ENCODE measurements at places on chromosomes 1 and 21.

DNA sequence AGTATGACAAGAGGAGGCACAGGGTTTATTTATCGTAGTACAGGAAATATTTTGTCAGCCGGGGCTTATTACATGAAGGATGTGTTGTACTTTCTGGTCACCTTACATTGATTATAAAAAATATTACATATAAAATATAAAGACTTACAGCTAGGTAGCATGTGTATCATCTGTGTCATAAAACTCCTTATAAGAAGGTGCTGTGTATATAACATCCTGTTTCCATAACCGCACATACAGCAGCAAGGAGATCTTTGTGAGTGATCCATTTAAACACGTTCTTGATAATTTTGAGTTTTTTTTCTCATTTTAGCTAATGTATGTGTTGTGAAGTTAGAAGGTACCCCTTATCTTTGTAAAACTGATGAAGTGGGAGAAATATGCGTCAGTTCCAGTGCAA lies 60.1 kb downstream of the S100B start:
- DNase-seq = no peak

GRCh38 chr1:43039228-43040055 lies 80.8 kb upstream of the SLC2A1 start:
- peak; percentile 51 for DNase-seq

GRCh38 chr1:9249534-9250410 lies 15.2 kb downstream of the H6PD start:
- no peak for DNase-seq

DNA sequence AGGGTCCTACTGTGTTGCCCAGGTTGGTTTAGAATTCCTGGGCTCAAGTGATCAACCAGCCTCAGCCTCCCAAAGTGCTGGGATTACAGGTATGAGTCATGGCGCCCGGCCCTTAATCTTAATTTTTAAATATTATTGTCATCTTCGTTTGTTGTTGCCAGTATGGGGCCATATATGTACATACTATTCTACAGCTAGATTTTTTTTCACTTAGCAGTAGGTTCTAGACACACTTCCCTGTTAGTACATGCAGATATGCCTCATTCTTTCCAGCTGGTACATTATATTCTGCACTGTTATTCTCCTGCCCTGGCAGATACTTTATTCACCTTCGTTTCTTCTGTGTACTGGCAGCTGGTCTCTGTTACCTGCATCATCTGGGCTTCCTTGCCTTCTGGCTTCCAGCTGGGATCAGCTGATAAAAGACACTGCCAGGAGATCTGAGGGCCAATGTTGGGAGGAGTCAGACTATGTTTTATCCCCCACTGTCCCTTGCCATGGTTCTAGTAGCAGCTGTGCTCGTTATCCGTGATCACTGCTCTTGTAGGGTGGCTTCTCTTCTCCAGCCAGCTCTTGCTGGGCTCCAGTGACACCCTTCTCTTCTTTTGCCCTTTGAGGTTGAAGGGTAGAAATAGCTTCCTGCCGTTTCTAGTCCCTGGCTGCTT lies 24.7 kb downstream of the ST3GAL3 start:
- peak; percentile 50 for DNase-seq

DNA sequence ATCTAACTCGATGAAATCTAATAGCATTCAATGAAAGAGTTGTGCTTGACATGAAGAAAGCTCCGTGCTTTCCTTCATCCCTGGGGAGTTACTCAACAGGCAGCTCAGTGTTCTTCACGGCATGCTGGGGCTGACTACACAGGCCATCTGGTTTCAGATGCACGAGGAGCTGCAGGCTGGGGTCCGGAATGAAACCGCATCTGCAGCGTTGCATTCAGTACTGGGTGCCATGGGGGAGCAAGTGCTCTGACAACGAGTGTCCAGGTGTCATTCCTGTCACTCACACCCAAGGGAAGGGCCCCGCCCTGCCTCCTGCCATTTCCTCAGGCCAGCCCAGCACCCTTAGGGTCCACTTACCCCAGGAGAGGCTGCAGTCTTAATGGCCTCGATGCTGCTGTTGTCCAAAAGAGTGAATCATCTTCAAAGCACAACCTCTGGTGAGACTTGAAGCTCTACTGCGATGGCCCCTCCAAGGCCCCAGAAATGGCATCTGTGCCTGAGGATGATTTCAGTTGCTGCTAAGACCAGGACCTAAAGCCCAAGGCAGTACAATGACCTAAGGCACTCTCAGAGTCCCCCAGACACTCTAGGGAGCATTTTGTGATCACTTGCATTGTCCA lies 61.4 kb downstream of the STUM start:
- no peak for DNase-seq

DNA sequence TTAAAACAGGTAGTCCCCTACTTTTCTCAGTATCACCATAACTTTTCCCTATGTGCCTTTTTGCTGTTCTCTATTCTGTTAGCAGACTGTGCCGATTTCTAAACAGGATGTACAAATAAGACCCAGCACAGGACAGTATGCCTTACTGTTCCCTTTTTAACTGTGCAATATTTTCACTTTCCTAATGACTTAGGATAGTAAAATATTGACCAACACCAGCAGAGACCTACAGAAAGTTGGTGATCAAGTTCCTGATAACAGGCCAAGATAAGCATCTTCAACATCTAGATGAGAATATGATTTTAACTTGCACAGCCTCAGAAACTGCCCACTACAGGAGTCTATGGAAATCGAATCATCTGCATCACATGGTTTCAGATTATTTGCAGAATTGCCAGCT lies 42.0 kb downstream of the ADSS2 start:
- no peak for DNase-seq

- no peak for DNase-seq
Measured at GRCh38 chr1:58011978-58012377, 534.5 kb downstream of the OMA1 start.

GRCh38 chr21:44818640-44819011 lies 764 bp upstream of the SUMO3 start:
- no peak for DNase-seq

DNA sequence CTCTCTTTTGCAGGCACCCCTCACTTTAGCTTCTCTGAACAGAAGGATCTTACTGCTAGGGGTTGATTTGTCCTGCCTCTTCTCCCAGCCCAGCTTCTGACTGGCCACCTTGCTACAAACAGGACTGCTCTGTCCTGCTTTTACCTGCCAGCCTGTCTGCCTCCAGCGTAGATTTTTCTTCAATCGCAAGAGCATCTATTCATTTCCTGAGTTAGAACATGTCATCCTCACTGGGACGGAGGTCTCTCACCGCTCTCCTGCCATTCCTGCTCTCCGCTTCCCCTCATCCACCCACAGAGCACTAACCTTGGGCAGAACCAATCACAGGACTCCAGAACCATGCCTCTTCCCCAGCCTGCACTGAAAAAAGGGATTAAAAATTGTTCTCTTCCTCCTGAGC lies 3.5 kb upstream of the ATP1B1 start:
- DNase-seq = no peak

- peak; percentile 46 for DNase-seq
Measured at GRCh38 chr1:98053471-98054366, 132.9 kb upstream of the DPYD start.

DNA sequence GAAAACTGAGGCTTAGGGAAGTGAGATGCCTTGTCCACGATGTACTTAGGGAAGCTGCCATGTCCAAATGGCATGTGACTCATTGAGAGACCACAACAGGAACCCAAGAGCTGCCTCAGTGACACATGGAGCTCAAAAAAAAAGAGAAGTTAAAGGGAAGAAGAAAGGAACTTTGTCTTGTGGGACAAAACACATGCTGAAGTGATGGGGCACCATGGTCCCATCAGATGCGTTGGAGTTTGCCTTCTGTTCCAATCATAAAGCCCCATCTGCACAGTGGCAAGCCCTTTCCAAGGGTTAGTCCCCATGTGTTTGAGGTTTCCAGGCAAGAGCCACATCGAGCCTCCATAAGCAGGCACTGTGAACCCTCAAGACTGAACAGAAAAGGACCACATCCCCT lies 8.0 kb downstream of the MED8 start:
- no peak for DNase-seq

DNA sequence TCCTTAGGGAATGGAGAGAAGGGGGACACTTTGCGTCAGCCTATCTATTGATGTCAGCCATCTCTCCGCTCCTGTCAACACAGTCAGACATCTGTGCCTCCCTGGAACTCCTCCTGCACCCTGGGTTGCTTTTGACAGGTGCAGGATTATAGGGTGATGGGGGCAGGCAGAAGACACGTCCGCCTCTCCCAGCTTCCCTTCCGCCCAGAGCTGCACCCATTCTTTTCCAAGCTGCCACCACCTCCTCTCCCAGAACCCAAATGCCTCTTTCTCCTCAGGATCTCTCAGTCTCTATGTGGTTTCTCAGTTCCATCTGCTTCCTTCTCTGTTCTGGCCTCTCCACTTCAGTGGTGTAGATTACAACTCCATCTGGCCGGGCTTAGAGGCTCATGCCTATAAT lies 17.1 kb upstream of the KIF1B start:
- no peak for DNase-seq

- peak; percentile 57 for DNase-seq
Measured at GRCh38 chr1:38489844-38490270, 369.7 kb downstream of the RRAGC start.

GRCh38 chr1:70671006-70671405 lies 259.9 kb downstream of the CTH start:
- no peak for DNase-seq

DNA sequence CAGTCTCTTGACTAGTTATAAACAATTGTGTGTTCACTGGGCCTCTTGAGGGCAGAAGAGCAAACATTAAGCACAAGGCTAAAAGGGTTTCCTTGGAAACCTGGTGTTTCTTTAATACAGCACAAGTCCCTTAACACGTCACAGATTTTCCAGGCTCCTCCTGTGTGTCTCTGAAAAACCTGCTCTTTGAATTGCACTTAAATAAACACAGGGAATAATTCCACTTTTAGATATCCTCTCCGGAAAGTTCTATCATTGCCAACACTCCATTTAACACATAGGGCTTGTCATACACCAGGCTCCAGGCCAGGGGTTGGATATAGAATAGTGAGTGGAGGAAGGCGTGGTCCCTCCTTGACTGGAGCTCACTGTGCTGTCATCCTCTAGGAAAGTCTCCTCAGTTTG lies 442.6 kb downstream of the DSCAM start:
- DNase-seq = peak; percentile 96

GRCh38 chr21:23963454-23963853 lies 1643.8 kb downstream of the MRPL39 start:
- DNase-seq = peak; percentile 90

DNA sequence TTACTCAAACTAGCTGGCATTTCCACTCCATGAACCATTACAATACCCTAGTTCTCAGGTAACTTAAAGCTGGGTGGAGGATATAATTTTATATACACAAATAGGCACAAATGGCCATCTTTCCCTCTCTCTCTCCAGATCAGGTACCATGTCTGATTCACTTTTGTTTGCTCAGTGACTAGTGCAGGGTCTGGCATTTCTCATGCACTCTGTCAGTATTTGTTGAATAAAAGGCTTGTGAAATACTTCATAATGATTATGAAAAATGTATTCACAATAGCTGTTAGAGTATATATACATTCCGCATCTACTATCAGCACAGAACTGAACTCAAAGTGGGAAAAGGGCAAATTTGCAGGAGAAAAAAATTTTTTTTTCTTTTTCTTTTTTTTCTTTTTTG lies 510.2 kb upstream of the USP24 start:
- no peak for DNase-seq

GRCh38 chr1:119286587-119287181 lies 81.9 kb upstream of the HAO2 start:
- peak; percentile 10 for DNase-seq

DNA sequence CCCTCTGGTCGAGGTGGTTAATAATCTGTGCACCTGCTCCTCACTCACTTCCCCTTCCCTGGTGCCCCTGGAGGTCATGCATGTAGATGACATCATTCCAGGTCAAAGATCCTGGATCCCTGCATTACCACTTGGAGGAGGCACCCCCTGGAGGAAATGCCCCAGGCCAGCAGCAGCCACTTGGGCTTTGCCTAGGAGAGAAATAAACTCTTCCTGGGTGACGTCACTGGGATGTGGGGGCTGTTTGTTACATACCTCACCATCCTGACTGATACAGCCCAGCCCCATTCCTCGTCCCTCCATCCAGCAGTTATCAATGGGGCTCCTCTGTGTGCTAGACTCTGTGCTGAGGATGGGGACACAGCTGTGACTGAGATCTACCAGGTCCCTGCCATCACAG lies 433.6 kb downstream of the PTPRU start:
- DNase-seq = no peak

DNA sequence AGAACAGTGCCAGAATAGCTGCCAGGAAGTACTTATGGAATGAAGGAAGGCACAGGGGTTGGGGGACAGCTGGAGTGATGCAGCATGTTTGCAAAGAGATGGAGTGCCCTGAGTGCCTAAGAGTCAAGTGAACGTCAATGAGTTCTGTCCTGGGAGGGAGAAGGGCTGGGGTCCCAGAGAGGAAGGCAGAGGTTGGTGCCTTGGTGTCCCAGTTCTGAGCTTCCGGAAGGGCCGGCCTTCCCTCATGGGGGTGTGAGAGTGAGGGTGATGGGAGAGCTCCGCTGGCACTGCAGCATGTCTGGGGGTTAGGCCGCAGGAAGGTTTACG lies 17.6 kb downstream of the NES start:
- no peak for DNase-seq

DNA sequence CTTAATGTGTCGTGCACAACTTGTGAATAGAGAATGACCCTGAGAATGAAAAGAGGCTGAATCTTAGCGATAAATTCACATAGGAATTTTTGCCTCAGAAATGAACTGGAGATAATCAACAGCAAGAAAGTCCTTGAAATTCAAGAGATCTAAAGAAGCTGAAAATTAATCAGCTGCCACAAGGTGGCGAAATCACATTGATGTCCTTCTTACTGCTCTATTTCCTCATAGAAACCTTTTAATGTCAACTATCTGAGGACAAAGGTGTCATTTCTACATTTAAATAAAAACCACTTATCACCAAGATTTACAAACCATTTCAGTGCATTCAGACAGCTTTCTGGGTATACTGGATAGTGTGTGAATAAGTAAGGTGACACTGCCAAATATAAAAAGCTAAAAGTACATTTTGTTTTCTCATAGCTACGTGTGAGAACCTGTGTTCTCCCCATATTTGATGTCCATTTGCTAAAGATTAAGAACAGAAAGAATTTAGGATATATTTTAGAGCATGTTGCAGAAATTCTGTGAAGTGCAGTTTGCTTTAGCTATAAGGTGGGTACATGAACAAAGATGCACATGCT lies 485.3 kb upstream of the PTBP2 start:
- DNase-seq = peak; percentile 56

- DNase-seq = peak; percentile 64
Measured at GRCh38 chr1:117339866-117340700, 27.2 kb upstream of the MAN1A2 start.

- DNase-seq = peak; percentile 48
Measured at GRCh38 chr1:193183019-193183627, 3.3 kb downstream of the B3GALT2 start.

DNA sequence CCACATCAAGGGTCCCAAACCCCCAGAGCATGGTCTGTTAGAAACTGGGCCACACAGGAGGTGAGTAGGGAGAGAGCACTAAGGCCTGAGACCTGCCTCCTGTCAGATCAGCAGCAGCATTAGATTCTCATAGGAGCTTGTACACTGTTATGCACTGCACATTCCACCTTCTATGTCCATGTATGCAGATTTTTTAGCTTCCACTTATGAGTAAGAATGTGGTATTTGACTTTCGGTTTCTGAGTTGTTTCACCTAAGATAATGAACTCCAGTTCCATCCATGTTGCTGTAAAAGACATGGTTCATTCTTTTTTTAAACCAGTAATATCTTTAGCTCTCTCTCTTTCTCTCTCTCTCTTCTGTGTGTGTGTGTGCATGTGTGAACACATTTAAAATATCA lies 663 bp upstream of the GBP6 start:
- DNase-seq = no peak

- DNase-seq = no peak
Measured at GRCh38 chr1:161954466-161954865, 69.2 kb downstream of the OLFML2B start.

Data from NCI-H2029 (cell line).